Activated T-helper 1 cell treated with Interleukin-2 at 50 U/mL for 16 hours (primary cell): ENCODE measurements at places on chromosomes 11 and 22.

DNA sequence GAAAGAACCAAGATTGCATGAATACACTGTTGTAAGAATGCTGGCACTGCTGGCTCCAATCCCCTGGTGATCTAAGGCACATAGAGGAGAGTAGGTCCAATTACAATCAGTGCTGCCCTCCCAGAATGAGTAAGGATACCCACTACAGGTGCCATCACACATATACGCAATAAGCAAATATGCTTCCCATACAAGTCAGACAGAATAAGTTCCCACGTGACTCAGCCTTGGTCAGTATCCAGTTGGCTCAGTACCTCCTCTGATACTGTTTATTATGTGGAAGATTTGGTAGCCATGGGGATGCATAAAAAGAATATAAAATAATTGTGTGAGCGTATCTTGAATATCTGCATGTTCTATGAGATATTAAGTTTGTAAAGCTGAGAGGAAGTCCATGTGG, 8.9 kb upstream of the OR2D3 start:
- no peak for DNase-seq

- DNase-seq: no peak
Measured at GRCh38 chr11:93645938-93646337, 15.5 kb upstream of the CEP295 start.

DNA sequence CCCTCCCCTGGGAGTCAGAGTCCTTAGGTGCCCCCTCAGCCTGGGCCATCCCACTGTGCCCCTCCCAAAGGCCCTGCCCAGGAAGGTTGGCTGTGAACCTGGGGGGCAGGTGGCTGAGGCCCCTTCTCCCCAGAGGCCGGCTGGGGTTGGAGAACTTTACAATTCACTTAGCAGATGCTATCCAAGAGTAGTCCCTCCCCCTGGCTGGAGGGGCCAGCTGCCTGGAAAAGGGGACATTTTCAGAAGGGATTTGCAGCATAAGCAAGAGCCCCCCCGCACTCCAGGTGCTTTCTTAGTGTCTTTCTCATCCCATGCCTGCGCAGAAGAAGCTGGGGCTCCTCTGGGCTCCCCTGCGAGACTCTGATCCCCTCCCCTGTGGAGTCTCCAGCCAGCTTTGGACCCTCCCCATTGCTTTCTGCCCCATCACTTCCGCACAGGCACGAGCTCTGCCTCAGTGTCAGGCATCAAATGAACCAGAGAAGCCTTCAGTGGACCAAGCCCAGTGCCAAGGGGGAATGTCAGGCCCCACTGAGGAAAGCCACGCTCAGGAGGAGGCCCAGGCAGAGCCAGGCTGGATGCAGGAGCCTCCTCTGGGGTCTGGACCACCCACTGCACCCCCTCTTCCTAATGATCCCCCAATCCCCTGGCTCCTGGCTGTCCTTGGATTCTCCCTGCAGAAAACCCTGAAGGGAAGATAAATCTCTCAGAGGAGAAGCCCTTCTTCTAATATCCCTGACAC, 3.7 kb downstream of the SSTR3 start:
- DNase-seq: no peak

GRCh38 chr11:119483341-119483880, 60.4 kb upstream of the THY1 start:
- no peak for DNase-seq

DNA sequence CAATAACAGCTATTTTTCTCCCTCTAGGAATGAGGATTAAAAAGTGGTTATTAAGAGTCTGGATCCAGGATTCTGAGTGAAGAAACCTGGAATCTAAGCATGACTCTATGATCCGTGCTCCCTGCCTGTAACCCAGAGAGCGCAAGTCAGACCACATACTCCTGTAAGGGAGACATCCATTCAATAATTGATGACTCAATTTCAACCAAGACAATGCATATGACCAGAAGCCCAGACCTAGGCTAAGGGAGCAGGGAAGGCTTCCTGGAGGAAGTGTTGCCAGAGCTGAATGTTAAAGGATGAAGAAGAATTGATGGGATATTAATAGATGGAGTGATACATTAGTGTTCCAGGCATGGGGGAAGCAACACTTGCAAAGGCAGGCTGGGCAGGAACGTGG, 13.8 kb upstream of the PAMR1 start:
- no peak for DNase-seq

DNA sequence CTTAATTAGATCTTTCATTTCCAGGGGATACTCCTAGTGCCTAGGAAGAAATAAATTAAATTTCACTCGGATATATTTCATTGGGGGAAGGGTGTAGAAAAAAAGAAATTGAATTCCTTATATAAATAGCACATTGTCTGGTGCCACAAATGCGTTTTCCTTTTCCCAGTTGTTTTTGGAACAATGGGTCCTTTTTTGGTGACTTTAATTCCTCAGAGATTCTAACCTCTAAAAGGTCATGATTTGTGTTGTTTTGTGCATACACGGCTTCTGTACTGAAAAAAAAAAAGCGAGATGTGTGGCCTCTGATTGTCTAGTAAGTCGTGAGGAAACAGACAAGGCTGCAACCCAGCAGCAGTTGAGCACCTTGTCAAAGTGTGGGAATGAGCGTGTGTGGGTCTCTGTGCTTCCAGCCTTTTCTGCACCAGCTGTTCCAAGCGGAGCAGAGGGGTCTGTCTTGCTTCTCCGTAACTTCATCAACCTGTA, 64.5 kb upstream of the CRTAM start:
- DNase-seq: no peak

GRCh38 chr22:35593071-35593890, 23.8 kb downstream of the MB start:
- DNase-seq: no peak

DNA sequence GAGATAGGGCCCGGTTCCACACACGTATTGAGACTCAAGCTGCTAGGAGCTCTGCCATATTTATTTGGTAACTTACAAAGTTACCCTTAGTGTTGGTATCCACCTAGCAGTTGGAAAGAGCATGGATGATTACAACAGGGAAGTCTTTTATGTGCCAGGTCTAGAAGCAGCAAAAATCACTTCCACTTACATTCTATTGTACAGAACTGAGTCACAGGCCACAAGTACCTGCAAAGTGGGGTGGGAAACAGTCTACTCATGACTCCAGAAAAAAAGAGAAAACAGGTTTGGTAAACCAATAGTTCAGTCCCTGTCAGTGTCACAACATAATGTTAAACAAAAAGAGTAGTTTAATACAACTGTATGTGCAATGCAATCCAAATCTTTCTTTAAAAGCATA, 279.6 kb upstream of the PITPNB start:
- DNase-seq: no peak

DNA sequence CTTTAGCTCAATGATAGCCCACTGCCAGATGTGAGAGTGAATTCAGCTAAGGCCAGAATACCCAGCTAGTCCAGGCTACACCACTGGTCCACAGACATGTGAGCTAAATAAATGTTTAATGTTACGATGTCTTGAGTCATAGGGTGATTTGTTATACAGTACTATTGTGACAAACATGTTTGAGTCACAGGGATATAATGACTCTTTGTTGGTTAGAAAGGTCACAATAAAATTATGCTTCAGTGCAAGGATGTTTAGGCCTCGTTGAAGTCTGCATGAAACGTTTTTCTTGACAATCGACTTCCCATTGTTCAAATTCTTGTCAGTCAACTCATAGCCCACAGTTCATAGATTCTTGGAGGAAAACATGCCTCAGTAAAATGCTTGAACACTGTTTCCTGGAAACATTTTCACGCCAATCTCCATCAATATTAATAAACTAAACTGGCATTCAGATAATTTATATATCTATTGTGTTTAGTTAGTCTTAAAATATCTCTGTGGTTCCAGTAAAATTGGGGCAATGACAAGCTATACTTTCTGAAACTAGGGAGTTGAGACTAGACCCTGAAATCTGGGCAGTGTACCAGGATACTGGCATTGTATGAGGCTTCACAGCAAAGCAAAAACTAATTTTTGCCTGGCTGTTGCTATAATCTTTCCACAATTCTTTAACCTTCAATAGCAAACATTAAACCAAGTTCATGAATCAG, 650.8 kb upstream of the KIRREL3 start:
- DNase-seq: no peak

DNA sequence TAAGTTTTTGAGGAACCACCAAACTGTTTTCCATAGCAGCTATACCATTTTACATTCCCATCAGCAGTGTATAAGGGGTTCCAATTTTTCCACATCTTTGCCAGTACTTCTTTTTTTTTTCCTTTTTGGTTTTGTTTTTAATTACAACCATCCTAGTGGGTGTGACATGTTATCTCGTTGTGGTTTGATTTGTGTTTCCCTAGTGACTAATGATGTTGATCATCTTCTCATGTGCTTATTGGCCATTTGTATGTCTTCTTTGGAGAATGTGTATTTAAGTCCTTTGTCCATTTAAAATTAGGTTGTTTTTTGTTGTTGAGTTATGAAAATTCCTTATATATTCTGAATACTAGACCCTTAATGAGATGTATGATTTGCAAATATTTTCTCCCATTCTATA, 59.3 kb downstream of the STIM1 start:
- no peak for DNase-seq

DNA sequence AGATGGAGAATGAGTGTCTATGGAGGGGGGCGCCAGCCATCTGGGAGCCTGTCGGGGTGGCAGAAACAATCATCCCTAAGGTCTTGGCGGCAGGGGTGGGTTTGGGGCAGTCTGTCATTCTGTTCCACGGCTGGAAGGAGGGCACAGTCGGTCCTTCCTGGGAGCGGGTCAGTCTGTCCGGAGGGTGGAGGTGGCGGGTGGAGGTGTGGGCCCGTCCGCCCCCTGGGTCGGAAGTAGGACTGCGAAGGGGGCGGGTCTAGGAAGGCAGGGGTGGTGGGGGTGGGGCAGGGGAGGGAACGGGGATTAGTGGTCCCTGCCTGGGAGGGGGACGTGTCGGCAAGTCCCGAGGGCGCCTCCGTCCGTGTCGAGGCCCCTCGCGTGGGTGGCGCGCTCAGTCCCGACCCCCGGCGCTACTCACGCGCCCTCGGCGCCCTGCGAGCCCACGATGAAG, 461 bp downstream of the TBC1D10A start:
- DNase-seq: no peak
